ENCODE measurements at places on chromosomes 11 and 22. TPM values are rescaled to one million over a fixed set of nuclear protein-coding genes. Genes with fewer than 3 reads are reported as not detected.

- no peak overlapping the region for H3K27ac ChIP-seq
- H3K4me3 ChIP-seq: no peak overlapping the region
- H3K36me3 ChIP-seq: no peaks in the 10 kb centered on the region
- H3K27me3 ChIP-seq: no peaks in the 10 kb centered on the region
- H3K4me1 ChIP-seq: no peaks in the 10 kb centered on the region
These were observed 28.0 kb downstream of the OR8D1 start for GRCh38 chr11:124285610-124286344.

Gene PDGFD
- 66.5 TPM for total RNA-seq

Gene OR11H1
- total RNA-seq: not detected

DNA sequence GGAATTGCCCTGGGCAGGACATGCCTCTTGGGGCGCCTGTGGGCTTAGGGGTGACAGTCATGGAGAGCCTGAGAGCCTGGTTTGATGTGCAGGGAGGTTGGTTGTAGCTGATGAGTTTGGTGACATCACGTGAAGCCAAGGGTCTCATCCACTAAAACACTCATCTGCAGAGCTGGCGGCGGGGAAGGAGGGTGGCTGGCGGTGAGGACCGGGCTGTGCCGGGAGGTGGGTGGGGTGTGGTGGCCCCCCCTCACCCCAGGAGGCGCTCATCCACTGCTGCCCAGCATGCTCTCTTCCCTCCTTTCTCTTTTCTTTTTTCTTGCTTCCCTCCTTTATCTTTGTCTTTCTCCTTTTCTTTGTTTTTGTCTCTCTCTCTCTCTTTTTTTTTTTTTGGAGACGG, 49.0 kb downstream of the GRAMD4 start:
- DNase-seq: no peak
- H3K27ac ChIP-seq: no peak overlapping the region
- peaks cover 4% of the 10 kb centered on the region for H3K36me3 ChIP-seq
- H3K4me3 ChIP-seq: no peak overlapping the region
- no peaks in the 10 kb centered on the region for H3K4me1 ChIP-seq

Gene TMX2
- 40.6 TPM for total RNA-seq

GRCh38 chr11:68271023-68271780, 571 bp downstream of the C11orf24 start:
- H3K4me1 ChIP-seq: peaks cover 3% of the 10 kb centered on the region
- no peak for DNase-seq
- peaks cover 4% of the 10 kb centered on the region for H3K36me3 ChIP-seq
- H3K4me3 ChIP-seq: peak overlapping the region; percentile 79
- no peaks in the 10 kb centered on the region for H3K27me3 ChIP-seq
- peak overlapping the region; percentile 74 for H3K27ac ChIP-seq

- no peak overlapping the region for H3K27ac ChIP-seq
- H3K4me1 ChIP-seq: no peaks in the 10 kb centered on the region
- no peaks in the 10 kb centered on the region for H3K36me3 ChIP-seq
- no peaks in the 10 kb centered on the region for H3K27me3 ChIP-seq
- DNase-seq: peak; percentile 89
- H3K4me3 ChIP-seq: no peak overlapping the region
These were observed 26.2 kb upstream of the TPBGL start for GRCh38 chr11:75214411-75214821.

- peaks cover 5% of the 10 kb centered on the region for H3K4me1 ChIP-seq
- H3K27ac ChIP-seq: no peak overlapping the region
- no peaks in the 10 kb centered on the region for H3K27me3 ChIP-seq
- H3K4me3 ChIP-seq: no peak overlapping the region
These were observed 223.4 kb upstream of the PITPNB start for GRCh38 chr22:28142361-28142961.

DNA sequence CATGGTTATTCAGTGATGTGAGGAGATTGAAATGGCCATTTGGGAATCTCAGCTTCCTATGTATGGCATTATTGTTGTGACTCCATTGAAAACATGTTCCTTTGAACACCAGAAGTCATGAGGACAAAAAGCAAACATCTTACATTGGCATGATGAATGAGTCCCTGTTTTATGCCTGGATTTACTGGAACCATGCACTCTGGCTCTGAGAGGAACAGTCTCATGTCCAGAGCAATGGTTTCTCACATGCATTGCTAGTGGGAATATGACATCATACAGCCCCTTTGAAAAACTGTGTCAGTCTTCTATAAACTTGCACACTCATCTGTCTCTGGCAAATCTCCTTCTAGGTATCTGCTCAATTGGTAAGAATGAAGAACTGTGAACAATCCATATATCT, 3.4 kb upstream of the KDM4F start:
- H3K4me1 ChIP-seq: no peaks in the 10 kb centered on the region
- no peak overlapping the region for H3K4me3 ChIP-seq
- no peak for DNase-seq

Gene OR10A2
- not detected for total RNA-seq

DNA sequence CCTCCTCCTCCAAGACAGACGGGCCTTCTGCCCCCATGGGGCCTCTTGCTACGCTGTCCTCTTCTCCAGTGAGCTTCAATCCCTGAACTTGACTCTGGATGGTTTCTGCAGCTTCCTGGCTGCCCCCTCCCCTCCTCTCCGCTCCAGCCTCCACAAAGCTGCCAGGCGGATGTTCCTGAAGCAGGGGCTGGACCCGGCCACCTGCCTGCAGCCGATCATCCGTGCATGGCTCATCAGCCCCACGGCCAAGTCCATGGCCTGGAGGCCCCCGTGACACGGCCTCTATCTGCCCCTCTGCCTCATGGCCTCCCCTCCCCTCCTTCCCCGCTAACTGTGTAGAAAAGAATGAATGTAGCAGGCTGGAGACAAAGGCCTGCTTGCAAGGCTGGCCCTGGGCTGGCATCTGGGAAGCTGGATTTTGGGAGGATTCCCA, 6.8 kb upstream of the SUN2 start:
- DNase-seq: no peak
- H3K27ac ChIP-seq: no peak overlapping the region
- no peak overlapping the region for H3K4me3 ChIP-seq

Gene ANKK1
- total RNA-seq: 0.16 TPM

GRCh38 chr11:34050581-34051348, 766 bp upstream of the CAPRIN1 start:
- no peaks in the 10 kb centered on the region for H3K4me1 ChIP-seq
- H3K27ac ChIP-seq: peak overlapping the region; percentile 32
- peaks cover 2% of the 10 kb centered on the region for H3K36me3 ChIP-seq
- no peak for DNase-seq
- no peaks in the 10 kb centered on the region for H3K27me3 ChIP-seq

- no peaks in the 10 kb centered on the region for H3K4me1 ChIP-seq
- no peak for DNase-seq
- no peak within 1 kb of the TSS for H3K4me3 ChIP-seq
- H3K27me3 ChIP-seq: no peaks in the 10 kb centered on the region
- H3K36me3 ChIP-seq: no peaks in the 10 kb centered on the region
These were observed at the start of gene GRAP2 for GRCh38 chr22:39900306-39901227. Gene GRAP2 (plus strand): TSS chr22:39901084. CDS start chr22:39947107, 46,023 bp downstream.

GRCh38 chr11:103880968-103881367, 155.5 kb upstream of the DDI1 start:
- no peak overlapping the region for H3K4me3 ChIP-seq
- no peaks in the 10 kb centered on the region for H3K36me3 ChIP-seq

DNA sequence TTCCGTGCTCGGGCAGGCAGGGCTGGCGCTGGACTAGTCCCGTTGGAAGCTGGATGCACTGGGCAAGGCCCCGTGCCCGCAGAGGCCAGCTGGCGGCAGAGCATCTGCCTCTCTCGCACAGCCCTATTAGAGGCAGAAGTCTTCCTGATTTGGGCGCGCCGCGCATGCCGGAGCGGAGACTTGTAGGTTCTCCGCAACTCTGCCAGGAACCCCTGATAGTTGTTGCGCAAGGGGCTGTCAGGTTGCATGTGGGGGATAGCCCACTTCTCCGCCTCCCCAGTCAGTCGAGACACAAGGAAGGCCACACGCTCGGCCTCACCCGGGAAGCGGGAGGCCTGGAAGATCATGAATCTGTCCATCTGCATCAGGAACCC, 1.2 kb downstream of the RTL6 start:
- H3K27me3 ChIP-seq: no peaks in the 10 kb centered on the region
- H3K4me3 ChIP-seq: no peak overlapping the region
- no peak for DNase-seq
- H3K36me3 ChIP-seq: no peaks in the 10 kb centered on the region
- H3K27ac ChIP-seq: no peak overlapping the region

Gene HEPHL1
- total RNA-seq: not detected

DNA sequence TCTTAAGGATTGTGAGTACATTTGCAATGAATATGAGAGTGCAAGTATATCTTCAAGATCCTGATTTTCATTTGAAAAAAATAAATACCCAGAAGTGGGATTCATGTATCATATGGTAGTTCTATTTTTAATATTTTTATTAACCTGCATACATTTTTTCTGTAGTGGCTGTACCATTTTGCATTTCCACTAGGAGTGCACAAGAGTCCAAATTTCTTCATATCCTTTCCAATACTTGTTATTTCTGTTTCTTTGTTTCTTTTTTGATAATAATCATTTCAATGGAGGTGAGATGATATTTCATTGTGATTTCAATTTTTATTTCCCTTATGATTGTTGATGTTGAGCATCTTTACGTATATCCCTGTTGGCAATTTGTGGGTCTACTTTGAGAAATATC, 759.8 kb upstream of the CNTN5 start:
- no peak overlapping the region for H3K27ac ChIP-seq
- no peaks in the 10 kb centered on the region for H3K27me3 ChIP-seq
- no peak overlapping the region for H3K4me3 ChIP-seq
- no peaks in the 10 kb centered on the region for H3K4me1 ChIP-seq
- no peaks in the 10 kb centered on the region for H3K36me3 ChIP-seq

GRCh38 chr22:44926124-44926475, 83.7 kb downstream of the PHF21B start:
- no peaks in the 10 kb centered on the region for H3K27me3 ChIP-seq
- H3K36me3 ChIP-seq: no peaks in the 10 kb centered on the region

DNA sequence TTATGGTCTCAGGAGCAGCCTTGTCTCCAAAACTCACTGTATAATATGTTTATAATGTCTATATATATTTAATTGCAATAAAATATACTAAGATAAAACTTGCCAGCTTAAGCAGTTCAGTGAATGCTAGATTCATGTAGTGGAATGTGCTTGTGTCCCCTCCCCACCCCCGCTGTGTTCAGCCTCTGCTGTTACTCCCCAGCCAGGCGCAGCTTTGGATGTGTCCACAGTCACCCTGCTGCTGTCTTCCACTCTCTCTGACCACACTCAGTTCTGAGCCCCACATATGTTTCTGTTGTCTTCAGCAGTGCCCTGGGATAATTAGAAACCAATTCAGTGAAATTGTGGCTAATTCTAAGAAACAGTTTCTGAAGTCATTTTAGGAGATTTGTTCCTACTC, 52.2 kb downstream of the PPFIA1 start:
- no peaks in the 10 kb centered on the region for H3K4me1 ChIP-seq
- no peak for DNase-seq
- no peaks in the 10 kb centered on the region for H3K27me3 ChIP-seq

Gene SELENOO
- total RNA-seq: 21.6 TPM

DNA sequence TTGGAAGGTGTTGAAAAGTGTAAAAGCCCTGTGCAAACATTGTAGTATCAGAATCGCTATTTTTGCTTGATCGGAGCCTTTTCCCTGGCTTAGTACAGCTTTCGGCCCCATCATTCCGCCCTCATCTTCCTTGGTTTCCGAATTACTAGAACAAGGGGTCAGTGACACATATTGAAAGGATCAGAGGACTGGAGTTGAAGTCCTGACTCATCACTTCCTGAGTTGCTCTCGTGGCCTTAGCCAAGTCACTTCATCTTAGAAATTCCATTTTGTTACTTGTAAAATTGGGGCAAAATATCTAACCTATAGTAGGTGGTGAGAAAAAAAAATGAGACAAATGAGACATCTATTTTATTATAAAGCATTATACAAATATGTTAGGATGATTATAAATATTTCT, 375.0 kb downstream of the NTM start:
- no peaks in the 10 kb centered on the region for H3K27me3 ChIP-seq
- H3K4me3 ChIP-seq: no peak overlapping the region
- H3K36me3 ChIP-seq: no peaks in the 10 kb centered on the region
- no peak for DNase-seq
- no peak overlapping the region for H3K27ac ChIP-seq

DNA sequence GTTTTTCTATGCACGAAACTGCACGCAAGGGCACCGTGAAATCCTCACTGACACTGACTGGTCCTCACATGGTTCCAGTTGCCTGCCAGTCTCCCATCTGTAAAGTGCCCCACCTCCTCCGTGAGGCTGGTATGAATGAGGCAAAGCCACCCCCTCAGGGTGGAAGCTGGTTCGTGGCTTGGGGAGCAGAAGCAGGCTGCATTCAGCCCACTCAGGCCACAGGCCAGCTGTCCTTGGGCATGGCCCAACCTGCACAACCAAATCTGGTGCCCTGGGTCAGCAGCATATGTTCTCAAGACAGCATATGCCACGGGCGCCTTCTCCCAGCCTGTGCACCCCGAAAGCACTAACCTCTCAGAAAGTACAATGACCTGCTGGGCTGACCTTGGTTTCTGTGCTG, 29.3 kb downstream of the SERPINH1 start:
- DNase-seq: no peak
- no peaks in the 10 kb centered on the region for H3K4me1 ChIP-seq
- no peaks in the 10 kb centered on the region for H3K36me3 ChIP-seq
- no peak overlapping the region for H3K4me3 ChIP-seq
- H3K27ac ChIP-seq: no peak overlapping the region

Gene NXPE4
- not detected for total RNA-seq

GRCh38 chr22:50178471-50178864, 7.2 kb upstream of the TRABD start:
- no peak for DNase-seq
- no peaks in the 10 kb centered on the region for H3K27me3 ChIP-seq
- no peak overlapping the region for H3K4me3 ChIP-seq
- H3K4me1 ChIP-seq: no peaks in the 10 kb centered on the region

Gene TMEM151A
- 0.13 TPM for total RNA-seq

GRCh38 chr11:117900121-117900648, 23.7 kb upstream of the FXYD6 start:
- no peaks in the 10 kb centered on the region for H3K27me3 ChIP-seq
- DNase-seq: no peak
- no peak overlapping the region for H3K4me3 ChIP-seq
- no peak overlapping the region for H3K27ac ChIP-seq

GRCh38 chr22:44298406-44299091, 14.2 kb downstream of the SHISAL1 start:
- no peak for DNase-seq
- H3K27me3 ChIP-seq: no peaks in the 10 kb centered on the region
- H3K36me3 ChIP-seq: no peaks in the 10 kb centered on the region
- H3K4me1 ChIP-seq: no peaks in the 10 kb centered on the region
- no peak overlapping the region for H3K4me3 ChIP-seq
- H3K27ac ChIP-seq: no peak overlapping the region
